ENCODE measurements at places on chromosomes 6 and 20.
A peak's percentile ranks its signal among the peaks of the same experiment; 100 is the strongest.

GRCh38 chr20:46108435-46108841, 9.7 kb upstream of the CD40 start:
- DNase-seq = peak; percentile 44

GRCh38 chr20:32457479-32457986, 99.4 kb downstream of the ASXL1 start:
- DNase-seq = no peak

DNA sequence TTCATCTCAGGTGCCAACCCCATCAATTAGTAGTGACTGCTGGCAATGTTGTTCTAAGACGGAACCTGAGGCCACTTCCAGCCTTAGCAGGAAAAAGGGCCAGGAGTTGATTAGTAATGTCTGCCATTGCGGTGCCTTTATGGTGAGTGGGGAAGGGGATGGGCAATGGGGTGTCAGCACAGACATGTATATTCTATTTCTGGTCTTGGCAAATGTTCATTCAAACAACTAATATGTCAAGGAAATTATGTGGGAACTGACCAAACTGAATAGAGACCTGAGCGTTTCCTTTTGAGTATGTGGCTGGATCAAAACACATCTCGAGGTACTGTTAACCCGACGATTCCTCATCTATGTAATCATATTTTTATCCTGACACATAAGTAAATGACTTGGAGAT, 34.6 kb upstream of the BMP2 start:
- no peak for DNase-seq

DNA sequence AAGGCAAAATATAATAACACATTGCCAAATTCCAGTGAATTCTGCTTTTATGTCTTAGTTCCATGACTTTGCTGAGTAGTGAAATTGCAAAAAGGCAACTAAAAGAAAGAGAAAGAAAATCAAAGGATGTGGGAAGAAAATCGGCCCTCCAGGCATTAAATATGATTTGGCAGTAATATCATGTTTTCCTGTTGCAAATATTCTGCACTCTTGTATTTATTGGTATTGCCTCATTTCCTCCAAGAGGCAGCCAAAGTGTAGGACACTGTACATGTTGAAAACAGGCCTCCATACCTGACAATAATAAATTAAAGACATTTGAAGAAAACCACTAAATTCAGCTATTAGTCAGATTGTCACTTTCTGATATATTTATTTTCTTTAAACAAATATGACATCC, 460.0 kb upstream of the NOX3 start:
- no peak for DNase-seq

GRCh38 chr20:63176034-63176426, 39.9 kb downstream of the YTHDF1 start:
- no peak for DNase-seq

GRCh38 chr20:59835057-59835447, 98.4 kb downstream of the SYCP2 start:
- no peak for DNase-seq

DNA sequence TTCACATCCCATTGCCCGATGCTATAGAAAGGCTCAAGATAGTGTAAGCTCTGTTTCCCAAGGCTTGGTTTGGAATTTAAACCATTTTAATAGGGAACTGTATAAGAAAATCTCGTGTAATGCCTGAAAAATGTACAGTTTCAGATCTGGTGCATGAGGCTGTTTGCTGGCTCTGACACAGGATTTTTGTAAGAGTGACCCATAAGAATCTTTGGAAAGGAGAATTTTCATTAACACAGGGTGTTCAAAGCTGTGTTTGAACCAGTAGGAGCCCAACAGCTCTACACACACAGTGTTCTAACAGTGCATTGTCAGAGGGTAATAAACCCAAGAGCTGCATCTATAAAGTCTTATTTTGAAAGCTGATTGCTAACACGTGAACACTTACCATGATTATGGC, 293.5 kb downstream of the PRL start:
- no peak for DNase-seq

GRCh38 chr20:50192364-50193198, 2.0 kb downstream of the CEBPB start:
- peak; percentile 94 for DNase-seq

GRCh38 chr6:95231416-95231815, 345.9 kb upstream of the MANEA start:
- no peak for DNase-seq

DNA sequence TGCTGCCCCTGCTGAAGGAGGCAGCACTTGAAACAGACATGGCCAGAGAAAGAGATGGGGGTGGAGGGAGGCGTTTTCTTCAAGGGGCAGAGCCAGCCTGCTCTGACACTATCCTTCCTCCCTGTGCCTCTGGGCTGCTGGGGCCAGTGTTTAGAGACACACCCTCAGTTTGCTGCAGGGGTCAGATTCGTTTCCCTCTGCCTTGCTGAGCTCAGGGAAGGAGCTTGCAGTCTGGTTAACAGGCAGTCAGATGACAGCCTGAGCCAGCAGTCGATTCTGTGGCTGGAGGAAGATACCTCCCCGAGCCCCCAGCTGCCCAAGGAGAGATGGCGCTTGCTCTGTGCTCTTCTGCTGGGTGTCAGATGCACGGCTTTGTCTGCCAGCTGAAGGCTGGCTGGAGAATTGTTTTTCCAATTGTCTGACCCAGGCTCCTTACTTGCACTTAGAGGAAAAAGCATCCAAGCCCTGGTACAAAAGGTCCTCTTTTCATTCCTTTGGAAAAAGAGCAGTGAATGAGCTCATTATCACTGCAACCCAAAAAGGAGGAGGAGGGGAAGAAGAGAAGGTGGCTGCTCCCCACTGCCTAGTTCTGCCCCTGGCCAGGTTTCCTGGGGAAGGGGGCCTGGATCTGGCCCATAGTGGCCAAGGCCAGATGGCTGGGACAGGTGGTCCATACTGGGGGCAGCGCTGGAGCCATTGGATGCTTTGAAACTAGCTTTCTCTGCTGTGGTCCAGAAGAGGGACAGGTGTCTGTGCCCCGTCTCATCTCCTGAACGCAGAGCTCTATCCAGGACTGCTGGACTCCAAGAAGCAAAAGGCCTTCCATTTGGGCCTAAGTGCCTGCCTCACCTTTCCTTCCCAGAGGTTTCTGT, 88.2 kb downstream of the TCP11 start:
- DNase-seq = no peak

- DNase-seq = no peak
Observed at GRCh38 chr6:53517021-53517420, 27.9 kb downstream of the GCLC start.

- no peak for DNase-seq
Observed at GRCh38 chr20:19793716-19794115, 35.7 kb downstream of the RIN2 start.

DNA sequence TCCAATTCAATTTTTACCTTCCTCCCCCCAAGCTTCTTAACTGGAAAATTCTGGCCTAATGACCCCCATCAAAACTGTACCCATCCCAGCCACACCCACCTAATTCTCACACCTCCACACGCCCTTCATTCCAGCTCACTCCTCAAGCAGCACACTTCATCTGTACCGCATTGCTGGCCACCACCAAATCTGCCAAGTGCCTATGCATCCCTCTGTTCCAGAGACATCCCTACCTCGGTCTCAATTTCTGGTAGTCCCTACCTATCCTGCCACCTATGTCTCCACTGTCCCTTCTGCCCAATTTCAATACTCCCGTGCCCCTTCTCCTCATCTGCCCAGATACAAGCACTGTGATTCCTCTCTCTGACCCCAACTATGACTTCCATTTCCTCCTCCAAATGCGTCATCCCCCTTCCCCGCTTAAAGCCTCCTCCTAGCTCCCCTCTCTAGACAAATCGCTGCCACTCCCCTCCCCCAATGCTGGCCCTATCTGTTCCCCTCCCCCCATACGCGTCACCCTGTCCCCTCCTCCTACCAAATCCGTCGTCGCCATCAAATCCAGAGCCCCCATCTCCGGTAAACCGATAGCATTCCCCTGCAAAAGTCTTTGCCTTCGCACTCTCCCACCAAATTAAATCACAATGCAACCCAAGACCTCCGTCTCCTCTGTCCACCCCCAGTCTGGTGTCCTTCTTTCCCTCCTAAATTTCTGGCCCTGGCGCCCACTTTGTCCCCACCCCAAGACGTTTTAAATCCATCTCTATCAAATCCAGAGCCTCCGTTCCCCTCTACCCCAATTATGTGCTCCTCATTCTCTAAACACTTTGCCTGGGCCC, 1.2 kb downstream of the MTCH1 start:
- DNase-seq = no peak

- DNase-seq = no peak
Observed at GRCh38 chr6:129489215-129489765, 220.7 kb downstream of the ARHGAP18 start.

GRCh38 chr6:122998403-122998975, 2.5 kb downstream of the CLVS2 start:
- DNase-seq = no peak

DNA sequence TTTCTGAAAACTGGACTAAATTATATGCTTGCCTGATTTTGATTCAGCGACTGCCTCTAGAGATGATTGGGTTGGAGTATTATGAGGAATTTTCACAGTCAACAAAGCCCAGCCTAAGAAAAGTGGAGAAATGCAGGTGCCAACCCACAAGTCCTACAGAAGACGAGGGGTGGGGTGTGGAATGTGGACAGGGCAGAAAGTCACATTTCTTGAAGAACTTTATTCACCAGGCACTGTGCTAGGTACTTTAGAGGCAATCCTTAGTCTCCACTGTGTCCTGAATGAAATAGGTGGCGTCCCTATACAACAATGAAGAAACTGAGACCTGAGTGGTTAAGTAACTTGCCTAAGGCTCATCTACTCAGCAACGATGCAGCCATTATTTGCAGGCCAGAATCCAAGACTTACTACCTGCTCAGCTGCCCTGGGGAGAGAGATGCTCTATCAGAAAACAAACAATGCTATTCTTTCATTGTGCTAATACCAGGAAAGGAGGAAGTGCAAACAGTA, 106.3 kb downstream of the RNF144B start:
- no peak for DNase-seq

GRCh38 chr6:153790048-153790447, 249.0 kb upstream of the OPRM1 start:
- no peak for DNase-seq

- DNase-seq = no peak
Observed at GRCh38 chr20:58841539-58842264, 9.0 kb downstream of the GNAS-AS1 start.

GRCh38 chr6:118284736-118285360, 263.2 kb upstream of the PLN start:
- DNase-seq = no peak

- DNase-seq = no peak
Observed at GRCh38 chr6:81997090-81997926, 244.8 kb upstream of the TENT5A start.

GRCh38 chr6:111664565-111665030, 58.9 kb upstream of the TRAF3IP2 start:
- no peak for DNase-seq

- no peak for DNase-seq
Observed at GRCh38 chr6:49142421-49143151, 320.5 kb downstream of the MMUT start.

GRCh38 chr6:2558861-2559801, 191.6 kb downstream of the MYLK4 start:
- DNase-seq = no peak

- DNase-seq = no peak
Observed at GRCh38 chr20:23000232-23000947, 34.7 kb upstream of the SSTR4 start.

Measured in OCI-LY7 (cell line).